Kidney (tissue), 22 donors: ENCODE measurements at places on chromosomes 4 and X.

DNA sequence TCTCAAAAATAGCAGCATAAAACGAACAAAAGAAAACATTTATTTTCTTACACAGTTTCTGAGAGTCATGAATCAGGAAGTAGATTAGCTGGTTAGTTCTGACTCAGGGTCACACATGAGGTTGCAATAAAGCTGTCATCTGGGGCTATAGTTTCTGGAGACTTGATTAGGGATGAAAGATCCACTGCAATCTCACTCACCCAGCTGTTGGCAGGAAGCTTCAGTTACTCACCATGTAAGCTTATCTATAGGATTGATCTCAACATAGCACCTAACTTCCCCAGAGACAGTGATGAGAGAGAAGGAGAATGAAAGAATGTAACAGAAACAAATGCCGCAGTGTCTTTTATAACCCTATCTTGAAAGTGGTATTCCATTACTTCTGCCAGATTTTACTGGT is 435.5 kb downstream of the GABRG1 start:
- DNase-seq, result no peak

- no peak for DNase-seq
These were observed 641.1 kb downstream of the RAPGEF2 start for GRCh38 chr4:159743971-159744370.

DNA sequence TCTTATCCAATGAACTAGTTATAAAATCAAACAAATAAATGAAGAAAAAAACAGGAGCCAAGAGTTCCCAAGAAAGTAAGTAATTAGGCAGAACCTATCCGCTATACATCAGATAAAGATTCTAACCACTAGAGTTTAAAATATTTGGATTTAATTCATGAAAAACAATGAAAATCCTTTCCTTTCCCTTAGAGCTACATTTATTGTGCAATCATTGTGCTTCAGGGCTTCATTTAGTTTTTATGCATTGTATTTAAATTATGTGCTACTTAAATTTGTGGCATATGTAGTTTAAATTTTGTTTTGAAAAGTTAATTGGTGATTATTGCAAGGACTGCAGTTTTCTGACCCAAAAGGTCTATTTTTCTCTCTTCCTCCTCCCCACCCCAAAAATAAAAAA is 17.9 kb downstream of the GNRHR start:
- DNase-seq, result no peak

- no peak for DNase-seq
These were observed 8.1 kb downstream of the ATP7A start for GRCh38 chrX:77918568-77918967.

- no peak for DNase-seq
These were observed 20.2 kb upstream of the CCKAR start for GRCh38 chr4:26510334-26510964.

- no peak for DNase-seq
These were observed 934 bp downstream of the ZNF41 start for GRCh38 chrX:47482065-47482511.

DNA sequence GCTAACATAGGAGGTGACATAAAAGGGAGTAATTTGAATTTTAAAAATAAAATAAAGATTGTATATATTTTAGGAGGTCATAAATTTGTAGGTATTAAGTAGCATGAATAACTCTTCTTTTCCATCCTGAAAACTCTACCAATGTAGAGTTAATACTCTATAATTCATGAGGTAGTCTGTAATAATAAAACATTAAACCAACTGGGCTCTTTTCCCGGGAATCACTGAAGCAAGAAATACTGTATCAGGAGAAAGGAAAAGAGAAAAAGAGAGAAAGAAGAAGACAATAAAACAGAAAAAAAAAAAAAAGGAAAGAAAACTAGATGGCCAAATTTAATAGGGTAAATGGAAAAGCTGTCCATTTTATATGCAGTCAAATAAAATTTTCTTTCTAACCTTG is 984.4 kb downstream of the CCSER1 start:
- DNase-seq, result peak; percentile 18
